Caudate nucleus (tissue), 63 donors: ENCODE measurements at places on chromosomes 11 and 22.

- DNase-seq = no peak
Observed at GRCh38 chr11:116953530-116954285, 116.3 kb upstream of the APOA1 start.

DNA sequence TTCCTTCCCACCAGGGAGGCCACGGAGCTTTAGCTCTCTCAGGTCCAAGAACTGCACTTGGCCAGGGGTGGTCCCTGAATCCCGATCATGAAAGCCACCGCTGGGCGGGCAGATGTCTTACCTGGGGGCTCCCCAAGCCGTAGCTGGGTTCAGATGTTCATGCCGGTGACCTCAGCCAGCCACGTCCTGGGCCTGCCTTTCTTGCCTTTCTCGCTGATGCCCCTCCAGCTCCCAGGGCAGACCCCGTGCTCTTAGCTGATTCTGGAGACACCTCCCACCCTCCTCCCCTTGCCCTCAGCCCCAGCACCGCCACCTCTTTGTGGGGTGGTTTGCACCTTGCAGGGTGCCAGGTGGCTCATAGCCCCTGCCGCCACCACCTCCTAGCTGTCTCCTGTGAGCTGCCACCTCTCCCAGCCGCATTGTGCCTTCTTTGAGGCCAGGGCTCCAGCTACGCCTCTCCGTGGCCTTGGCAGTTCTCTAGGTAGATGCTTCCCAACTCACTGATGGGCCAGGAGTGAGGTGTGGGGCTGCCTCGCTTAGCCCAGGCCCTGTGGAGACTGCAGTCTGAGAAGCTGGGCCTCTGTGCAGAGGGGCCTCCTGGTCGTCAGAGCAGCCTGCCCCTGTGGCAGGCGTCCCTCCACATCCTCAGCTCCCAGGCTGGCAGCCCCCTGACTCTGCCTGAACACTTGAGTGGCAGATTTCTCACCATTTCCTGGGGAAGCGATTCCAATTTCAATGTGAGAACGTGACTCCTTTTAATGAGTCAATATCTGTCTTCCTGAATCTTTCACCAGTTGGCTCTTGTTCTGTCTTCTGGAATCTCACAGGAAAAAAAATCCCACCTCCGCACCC is 97.6 kb upstream of the B3GAT1 start:
- no peak for DNase-seq

DNA sequence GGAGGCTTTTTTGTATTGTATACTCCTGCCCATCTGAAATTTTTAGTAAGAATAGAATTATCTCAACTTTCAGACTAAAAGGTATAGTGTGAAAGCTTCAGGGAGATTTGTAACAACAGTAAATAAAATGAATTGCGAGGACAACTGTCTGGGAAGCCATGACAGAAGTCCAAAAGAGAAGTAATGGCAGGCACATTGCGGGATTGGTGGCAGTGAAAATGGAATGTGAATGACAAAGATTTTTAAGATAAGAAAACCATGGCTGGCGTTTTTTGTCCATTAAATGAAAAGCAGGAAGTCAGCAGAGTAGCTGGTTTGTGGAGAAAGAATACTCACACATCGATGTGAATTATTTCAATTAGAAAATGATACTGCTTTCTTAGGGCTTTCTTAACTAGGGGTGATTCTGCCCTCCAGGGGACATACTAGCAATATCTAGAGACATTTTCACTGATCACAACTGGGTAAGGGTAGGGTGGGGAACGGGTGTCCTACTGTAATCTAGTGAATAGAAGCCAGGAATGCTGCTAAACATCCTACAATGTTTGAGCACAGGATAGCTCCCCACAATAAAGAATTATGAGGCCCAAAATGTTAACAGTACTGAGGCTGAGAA is 1.6 kb downstream of the NPAT start:
- no peak for DNase-seq

DNA sequence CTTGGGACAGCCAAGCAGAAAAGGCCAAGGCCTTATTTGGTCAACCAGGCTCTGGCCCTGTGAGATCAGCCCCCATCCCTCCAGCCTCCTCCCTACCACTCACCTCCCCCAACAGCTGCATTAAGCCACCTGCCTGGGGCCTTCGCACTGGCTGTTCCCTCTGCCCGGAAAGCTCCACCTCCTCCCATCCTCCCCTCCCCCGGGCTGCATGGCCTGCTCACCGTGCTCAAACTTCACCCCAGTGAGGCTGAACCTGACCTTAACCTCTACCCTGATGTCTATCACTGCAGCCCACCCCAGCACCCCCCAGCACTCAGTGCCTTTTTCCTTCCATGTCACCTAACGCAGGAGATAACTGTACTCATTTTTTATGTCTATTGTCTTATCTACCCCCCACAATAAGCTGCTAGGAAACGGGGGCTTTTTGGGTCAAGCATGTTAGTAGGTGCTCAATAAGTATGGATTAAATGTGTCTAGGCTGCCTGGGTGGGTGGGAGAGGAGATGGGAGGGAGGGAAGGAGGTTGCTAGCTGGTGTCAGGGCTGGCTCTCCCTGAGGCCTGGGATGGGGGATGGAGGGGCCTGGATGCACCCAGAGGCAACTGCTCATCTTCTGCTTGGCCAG is 912 bp downstream of the PTPRCAP start:
- DNase-seq = no peak

DNA sequence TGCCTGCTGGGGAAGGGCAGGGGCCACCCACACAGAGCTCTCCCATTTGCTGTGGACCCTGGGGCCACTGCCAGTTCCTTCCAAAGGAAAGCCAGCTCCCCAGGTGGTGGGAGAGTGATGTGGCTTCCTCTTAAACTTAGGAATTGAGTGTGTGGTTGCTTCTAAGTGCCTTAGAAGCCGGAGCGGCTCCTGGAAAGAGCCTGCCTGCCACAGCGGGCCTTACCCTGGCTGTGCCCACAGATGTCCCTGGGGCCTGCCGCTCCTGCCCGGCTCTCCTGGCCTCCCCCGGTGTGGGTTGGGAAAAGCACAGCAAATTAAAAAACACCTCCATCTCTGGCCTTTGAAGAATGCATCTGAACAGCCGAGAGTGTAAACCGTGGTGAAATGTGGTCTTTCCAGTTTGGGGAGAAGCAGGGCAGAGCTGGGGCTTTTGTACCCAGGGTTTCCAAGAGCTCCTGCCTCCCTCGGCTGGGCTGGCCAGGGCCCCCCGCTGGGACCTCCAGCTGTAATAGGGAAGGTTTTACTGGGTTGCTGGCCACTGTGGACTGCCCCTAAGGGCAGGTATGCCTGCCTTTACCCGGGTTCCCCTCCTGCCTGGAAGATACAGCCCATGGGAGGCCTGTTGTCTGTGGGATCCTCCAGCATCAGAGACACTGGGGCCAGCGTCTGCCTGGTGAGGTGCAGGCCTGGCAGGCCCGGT is 30.2 kb downstream of the LRP5 start:
- DNase-seq = no peak

DNA sequence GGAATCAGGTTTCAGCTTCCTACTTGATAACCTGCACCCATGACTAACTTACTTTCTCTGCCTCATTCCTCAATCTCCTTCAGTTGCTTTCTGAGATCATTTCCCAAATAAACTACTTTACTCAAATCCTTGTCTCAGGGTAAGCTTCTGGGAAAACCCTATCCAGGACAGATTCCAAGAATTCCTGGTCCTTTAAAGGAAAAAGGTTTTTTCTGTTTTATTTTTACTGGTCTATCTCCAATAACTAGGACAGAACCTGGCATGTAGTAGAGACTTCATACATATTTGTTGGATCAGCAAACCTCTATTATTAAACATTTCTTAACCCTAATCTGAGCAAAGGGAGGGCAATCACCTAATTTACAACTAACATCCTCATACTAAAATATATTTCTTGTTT is 910.5 kb upstream of the CHORDC1 start:
- no peak for DNase-seq

DNA sequence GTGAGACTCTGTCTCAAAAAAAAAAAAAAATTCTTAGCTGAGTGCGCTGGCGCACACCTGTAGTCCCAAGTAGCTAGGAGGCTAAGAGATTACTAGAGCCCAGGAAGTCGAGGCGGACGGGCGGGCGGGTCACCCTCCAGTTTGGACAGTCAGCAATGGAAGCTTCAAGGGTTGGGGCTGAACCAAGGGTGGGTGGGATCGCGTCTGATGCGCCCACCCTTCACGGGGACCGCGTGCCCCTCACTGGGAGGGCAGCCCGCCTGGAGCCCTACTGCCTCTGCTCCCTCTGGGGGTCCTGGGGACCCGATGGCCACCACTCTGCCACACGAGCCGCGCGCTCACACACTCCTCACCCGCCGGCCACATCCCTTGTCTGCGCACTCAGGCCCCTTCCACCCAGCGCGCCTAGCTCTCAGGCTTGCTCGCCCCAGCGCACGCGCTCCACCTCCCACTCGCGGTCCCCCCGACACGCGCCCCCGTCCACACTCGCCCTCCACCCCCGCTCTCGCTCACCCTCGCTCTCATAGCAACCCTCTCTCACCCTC is 494 bp downstream of the CHID1 start:
- DNase-seq = no peak

DNA sequence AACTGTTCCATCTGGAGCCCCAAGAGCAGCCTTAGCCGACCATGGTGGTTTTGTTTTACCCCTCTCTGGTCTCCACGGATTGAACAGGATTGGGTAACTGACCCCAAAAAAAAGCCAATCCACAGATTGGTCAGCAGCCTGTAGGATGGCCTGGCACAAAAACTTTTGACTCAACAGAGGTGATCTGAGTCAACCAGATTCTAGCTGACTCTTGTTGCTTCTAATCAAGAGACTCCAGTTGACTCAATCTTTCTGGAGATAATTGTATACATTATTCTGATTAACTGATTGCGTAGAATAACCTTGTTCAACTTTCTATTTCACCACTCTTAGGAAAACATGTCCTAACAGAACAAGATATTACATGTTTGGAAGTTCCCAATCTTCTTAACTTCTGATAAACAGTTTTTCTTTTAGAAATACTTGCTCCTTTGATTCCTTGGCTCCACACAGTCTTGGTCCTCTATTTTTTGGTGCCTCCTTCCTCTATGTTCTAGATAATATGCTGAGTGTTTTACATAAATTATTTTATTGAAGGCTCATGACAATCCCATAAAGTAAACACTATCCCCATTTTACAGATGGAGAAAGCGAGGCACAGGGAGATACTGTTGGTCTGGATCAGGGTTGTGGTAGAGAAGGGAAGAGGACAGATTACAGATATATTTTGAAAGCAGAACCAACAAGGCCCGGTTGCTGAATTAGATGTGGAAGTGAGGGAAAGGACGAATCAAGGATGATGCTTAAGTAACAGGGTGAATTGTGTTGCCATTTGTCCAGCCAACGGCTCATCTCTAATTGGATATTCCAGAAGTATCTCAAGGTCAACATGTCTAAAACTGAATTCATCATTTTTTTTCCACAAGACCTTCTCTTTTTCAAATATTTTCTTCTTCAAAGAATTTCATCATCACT is 11.5 kb upstream of the ZC3H12C start:
- DNase-seq = no peak

- no peak for DNase-seq
Observed at GRCh38 chr11:1803246-1803645, 31.5 kb upstream of the SYT8 start.

DNA sequence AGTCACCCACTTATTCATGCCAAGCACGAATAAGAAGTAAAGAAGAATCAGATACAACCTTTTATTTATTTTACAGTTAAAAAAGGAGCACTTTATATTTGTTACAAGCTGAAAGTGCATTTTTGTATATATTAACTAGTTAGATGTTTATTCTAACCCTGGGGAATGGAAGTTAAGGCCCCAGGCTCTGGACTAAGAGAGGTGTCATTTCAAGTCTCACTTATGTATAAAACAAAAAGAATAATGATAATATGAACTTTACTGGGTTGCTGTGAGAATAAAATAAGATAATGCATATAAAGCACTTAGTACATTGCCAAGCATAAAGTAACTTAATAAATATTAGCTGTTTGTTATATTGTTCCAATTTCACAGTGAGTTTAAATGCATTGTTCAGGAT is 12.1 kb upstream of the FAT3 start:
- no peak for DNase-seq

DNA sequence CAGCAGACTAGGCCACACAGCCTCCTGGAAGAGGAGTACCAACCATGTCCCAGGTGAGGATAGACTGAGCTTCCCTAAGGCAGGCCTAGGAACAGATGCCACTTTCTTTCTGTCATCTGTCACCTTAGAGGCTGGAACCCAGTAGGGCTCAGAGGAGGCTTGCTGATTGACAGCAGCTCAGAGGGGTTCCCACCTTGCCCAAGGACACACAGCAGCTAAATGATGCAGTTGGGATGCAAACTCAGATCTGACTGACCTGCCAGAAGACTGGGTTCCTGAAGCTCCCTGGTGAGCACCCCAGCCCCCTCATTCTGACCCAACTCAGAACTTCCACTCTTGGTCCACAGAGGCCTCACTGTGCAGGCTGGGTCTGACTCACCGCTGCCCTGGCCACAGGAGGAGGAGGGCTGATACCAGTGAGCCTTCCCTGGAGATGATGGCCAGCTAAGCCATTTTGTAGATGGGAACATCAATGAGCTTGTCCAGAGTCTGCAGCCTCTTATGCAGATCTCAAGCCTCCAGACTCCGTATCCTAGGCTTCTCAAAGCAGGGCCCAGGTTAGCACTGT is 14.0 kb downstream of the CAPN5 start:
- DNase-seq = no peak

DNA sequence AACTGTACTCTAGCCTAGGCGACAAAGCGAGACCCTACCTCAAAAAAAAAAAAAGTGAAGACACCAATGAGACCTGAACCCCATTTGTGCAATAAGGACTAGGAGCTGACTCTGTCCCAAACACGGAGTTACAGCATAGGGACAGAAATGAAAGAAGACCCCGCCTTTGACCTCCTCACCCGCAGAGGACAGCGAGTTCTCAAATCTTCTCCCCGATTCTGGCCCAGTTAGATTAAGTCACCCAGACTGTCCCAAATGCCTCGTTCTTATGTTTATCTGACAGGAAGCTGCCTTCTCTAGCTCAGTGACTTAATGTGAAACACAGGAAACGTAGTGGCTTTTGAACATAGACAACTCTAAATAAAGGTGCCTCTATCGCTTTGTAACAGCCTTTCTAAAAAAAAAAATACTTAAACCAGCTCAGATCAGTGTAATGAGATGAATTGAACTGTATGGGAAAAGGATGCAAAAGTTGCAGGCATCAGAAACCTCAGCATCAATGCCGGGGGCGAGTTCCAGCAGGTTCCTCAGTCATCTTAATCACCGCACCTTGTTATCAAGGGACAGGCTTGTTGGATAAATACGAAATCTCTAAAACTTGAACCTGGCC is 10.6 kb downstream of the MYH9 start:
- no peak for DNase-seq

DNA sequence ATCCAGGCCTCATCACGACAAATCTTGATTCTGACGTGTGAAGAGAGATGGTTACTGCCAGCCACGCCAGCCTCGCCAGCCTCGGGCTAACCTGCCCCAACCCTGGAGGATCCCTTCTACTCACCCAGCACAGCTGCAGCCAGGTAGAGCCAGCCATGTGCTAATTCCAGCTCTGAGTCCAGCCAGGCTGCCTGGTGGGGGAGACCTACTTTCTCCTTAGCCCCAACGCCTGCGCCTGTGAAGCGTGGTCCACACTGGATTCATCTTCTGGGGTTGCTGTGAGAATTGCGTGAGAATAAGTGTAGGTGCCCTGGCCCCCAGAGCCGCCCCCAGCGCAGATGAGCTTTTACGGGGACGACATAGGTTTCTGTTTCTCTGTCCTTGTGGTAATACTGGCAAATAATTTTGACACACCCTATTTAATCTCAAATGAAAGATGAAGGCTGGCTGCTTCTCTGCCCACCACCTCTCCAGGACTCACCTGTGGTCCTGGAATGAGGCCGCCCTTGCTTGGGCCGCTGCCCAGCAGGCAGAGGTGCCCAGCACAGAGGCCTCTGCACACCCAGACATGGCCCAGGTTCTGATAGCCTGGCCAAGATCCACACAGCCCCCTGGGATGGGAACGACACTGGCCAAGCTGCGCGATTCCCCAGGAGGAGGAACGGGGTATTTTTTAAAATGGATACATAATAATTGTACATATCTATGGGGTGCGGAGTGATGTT is 528.4 kb downstream of the TBC1D22A start:
- DNase-seq = no peak
